ENCODE measurements at places on chromosomes 5 and 9.

DNA sequence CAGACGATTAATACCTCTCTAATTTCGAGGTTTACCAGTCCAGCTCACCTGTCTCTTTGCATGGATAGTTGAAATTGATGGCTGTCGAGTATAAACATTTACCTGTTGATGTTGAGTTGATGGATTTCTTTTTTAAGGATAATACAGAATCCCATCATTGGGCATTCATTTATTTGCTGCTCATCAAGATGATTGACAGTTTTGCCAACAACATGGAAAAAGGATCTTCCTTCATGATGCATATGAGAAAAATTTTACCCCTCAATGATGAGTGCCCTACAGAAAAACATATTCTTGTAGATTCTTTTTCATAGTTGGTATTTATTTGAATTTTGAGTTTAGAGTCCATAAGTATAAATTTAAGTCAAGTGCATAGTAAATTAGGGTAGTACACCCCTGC is 59.2 kb downstream of the ZCCHC7 start:
- DNase-seq: no peak

DNA sequence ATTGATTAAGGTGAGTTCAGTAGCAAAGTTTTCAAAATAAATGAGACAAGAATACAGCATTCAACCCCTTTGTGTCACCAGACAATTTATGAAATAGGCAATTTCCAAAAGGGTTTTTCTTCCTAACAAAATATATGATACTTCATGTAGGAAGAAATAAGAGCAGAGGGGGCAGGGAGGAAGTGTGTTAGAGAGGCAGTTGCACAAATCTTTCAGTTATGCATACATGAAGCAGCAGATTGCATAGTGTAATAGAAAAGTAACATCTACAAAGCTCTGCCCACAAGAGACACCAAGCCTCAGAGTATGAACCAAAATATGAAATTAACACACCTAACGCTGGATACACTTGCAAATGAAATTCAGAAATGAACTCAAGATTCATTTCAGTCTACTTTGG is 157.0 kb downstream of the DENND1A start:
- DNase-seq: no peak

- DNase-seq: no peak
These were observed at the start of gene TJP2 for GRCh38 chr9:69173891-69174615. TSS of gene TJP2 (plus strand) at chr9:69174277. CDS start at chr9:69174373, 96 bp downstream.

GRCh38 chr5:156394642-156395305 is 67.8 kb downstream of the SGCD start:
- peak; percentile 36 for DNase-seq

GRCh38 chr5:150948539-150948938 is 43.8 kb upstream of the ZNF300 start:
- DNase-seq: no peak

- no peak for DNase-seq
These were observed 44.3 kb downstream of the UBE2QL1 start for GRCh38 chr5:6492934-6493333.

DNA sequence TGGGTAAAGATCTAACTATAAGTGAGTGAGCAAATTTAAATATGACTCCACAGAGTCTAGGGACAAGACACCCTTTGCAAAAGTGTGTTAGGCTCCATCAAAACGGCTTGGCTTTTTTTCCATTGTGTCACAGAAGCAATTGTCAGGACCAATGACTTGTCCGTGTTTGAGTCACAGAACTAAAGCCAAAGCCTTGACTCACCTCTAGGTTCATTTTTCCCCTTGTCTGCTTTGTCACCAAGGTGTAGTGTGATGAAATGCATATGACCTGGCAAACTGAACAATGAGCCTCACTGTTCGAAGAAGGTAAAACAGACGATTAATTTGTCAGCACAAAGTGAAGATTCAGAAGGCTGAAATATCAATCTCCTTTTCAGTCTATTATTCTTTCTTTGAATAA is 331.0 kb downstream of the GLIS3 start:
- DNase-seq: no peak

DNA sequence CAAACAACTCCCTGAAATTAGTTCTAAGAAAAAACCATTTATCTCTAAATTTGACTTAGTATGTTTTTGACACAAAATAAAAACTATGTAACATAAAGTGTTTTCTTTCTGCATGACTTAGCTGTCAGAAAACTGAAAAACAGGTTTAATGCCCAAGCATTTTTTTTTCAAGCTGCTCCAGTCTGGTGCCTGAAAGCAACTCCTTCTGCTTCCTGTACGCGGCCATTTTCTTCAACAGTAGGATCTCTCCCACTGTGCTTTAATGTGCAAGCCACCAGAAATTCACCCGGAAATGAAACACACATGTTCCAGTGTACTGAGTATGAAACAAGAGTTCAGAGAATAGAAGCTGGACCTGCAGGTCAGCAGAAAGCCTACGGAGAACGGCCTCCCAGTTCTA is 161.2 kb downstream of the MED27 start:
- no peak for DNase-seq

DNA sequence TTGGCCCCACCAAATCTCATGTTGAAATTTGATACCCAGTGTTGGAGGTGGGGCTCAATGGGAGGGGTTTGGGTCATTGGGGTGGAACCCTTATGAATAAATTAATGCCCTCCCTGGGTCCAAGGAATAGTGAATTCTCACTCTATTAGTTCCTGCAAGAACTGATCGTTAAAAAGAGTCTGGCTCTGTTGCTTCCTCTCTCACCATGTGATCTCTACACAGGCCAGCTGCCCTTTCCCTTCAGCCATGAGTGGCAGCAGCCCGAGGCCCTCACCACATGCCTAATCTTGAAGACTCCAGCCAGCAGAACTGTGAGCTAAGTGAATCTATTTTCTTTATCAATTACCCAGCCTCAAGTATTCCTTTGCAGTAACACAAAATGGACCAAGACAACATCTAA is 106.0 kb downstream of the CAAP1 start:
- no peak for DNase-seq

GRCh38 chr5:81180780-81181460 is 52.2 kb upstream of the CKMT2 start:
- no peak for DNase-seq

- no peak for DNase-seq
These were observed 2.2 kb upstream of the ZNF366 start for GRCh38 chr5:72509401-72509800.

All from NCI-H2081 treated with DMSO at 0.1 percent for 48 hours (cell line).